ENCODE measurements at places on chromosomes 6 and 20.
A peak's percentile ranks its signal among the peaks of the same experiment; 100 is the strongest.

DNA sequence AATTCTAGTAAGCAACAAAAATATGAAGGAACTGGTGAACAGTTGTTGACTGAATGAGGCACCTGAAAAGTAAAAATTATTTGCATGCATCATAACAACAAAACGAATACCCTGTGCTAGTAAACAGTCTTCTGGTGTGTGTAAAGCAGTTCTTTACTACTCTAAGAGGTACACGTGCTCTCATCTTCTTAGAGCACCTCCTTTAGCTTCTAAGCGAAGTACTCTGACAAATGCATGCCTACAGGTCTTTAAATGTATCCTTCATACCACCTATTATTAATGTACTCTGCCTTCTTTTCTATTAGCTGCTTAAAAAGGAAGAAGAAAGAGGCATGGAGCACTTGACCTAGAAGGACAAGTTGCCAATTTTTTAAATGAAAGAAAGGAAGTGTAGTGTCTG lies 32.2 kb upstream of the MYB start:
- DNase-seq, result no peak

- no peak for DNase-seq
Measured at GRCh38 chr6:43934183-43934802, 164.3 kb downstream of the VEGFA start.

GRCh38 chr6:43823879-43824702 lies 54.1 kb downstream of the VEGFA start:
- no peak for DNase-seq

DNA sequence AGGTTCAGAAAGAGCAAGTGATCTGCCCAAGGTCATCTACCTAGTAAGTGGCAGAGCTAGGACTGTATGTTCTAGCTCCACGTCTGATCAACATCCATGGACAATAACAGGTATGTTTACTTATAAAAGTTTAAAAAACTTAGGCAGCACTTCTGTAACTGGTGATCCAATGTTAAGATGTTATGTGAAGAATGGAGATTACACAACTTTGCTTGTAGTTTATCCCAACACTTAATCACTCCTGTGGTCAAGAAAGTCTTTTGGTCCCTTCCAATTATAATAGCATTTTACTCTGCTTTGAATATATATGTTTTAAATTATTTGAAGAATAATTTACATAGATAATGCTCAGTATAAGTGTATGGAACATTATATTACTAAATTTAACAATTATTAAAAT lies 4.8 kb downstream of the FBXO30 start:
- no peak for DNase-seq

DNA sequence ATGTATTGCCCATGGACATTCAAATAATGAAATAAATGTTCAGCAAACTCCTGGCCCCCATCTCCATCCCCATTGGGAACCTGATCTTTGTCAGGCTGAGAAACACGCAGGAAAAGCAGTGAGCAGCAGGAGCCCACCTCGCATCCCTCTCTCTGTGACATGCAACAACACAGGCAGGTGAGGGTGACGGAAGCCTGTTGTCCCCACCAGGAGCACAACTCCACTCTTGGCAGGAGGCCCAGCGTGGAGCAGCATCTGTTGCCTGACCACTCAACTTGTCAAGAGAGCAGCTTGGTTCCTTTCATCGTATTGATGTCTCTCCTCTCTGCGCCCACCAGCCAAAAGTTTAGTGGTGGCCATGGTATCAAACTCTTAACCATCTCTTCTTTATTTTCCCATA lies 586.9 kb upstream of the ARID1B start:
- no peak for DNase-seq

DNA sequence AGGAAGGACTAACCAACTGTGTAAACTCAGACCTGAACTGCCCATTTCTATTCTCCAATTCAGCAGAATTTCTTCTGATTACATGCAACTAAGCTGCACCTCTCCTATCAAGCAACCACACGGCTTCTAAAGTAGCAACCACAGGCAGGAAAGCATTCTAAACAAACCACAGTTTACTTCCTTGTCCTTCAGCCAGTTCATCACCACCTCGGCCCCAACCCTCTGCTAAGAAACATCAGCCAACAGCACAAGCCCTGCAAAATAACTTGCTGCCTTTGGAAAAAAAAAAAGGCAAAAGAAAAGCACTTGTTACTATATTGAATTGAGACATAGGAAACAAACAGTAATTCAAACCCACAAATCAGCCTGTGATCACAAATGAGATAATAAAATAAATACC lies 140.3 kb downstream of the NFATC2 start:
- peak; percentile 70 for DNase-seq

- DNase-seq, result peak; percentile 61
Measured at GRCh38 chr6:155313602-155314091, 637 bp downstream of the TFB1M start.

DNA sequence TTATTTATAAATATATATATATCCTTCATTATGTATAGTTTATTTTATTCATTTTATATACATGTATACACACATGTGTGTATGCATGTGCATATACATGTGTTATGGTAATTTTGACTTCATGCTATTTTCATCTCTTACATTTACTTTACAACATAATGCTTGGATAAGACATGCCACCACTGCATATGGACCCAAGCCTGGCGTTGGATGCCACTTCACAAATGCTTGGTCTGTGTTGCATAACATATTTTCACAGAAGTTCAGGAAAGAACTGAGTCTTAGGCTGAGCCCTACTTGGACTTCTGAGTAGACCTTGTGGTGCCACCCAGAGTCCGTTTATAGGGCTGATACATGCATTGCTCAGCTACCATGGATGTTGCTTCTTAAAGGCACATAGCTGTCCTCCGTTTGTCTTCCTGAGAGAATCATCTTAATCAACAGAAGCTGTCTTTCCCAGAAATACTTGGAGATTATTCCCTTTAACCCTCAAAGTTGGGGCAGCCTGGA lies 337.8 kb downstream of the BTBD3 start:
- no peak for DNase-seq

DNA sequence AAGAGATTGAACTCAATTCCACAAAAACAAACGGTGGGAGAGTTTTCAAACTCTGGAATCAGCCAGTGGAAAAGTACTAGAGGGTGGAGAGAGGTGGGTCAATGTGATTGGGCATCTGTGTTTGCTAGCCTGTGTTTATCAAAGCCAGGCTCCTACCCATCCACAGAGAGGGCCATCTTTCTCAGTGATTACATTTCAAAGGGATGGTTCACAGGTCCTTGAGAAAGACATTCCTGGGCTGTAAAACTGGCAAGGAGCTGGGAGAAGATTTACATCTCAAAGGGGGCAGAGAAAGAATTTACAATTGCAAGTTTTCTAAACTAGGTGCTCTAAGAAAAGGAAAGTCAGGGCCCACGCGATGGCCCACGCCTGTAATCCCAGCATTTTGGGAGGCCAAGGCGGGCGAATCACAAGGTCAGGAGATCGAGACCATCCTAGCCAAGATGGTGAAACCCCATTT lies 146.8 kb upstream of the UST start:
- no peak for DNase-seq

GRCh38 chr6:20279051-20279450 lies 66.8 kb upstream of the MBOAT1 start:
- no peak for DNase-seq

- no peak for DNase-seq
Measured at GRCh38 chr6:56525974-56526789, 116.5 kb downstream of the DST start.

DNA sequence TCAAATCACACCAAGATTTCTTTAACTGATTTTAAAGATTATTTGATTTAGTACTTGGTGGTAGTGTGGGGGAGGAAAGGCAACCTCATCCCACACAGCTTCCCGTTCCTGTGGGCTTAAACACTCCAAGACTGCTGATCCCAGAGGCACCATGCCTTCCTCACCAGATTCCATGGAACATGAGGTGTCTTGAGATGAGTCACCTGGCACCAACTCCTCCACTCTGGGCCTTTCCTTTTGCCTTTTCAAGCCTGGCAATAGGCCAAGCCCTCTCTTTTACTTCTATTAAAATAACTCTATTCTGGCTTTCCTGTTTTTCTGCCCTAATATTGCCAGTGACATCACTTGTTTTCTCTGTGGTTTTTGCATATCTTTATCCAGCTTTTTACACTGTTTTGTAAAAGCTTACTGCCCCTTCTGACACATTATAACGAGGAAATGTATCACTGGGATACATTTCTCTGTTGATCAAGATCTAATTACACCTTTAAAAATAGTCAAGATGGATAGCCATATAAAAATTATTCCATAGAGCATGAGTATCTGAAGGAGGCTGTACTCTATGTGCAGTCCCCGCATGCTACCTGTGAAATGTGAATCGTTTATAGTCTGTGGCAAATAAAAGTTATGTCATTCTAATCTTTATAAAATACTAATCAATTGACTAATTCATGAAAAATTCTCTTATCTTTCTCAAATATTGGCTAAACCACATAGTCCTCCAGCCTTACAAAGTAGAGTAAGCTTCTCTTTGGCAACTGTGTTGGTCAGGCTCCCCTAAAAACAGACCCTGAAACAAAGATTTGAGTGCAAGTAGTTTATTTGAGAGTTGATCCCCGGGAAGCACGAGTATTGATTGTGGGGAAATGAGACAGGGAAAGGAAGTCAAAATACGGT lies 257.8 kb upstream of the KCNQ5 start:
- DNase-seq, result no peak

- DNase-seq, result no peak
Measured at GRCh38 chr20:57464642-57465211, 60.2 kb downstream of the CTCFL start.

DNA sequence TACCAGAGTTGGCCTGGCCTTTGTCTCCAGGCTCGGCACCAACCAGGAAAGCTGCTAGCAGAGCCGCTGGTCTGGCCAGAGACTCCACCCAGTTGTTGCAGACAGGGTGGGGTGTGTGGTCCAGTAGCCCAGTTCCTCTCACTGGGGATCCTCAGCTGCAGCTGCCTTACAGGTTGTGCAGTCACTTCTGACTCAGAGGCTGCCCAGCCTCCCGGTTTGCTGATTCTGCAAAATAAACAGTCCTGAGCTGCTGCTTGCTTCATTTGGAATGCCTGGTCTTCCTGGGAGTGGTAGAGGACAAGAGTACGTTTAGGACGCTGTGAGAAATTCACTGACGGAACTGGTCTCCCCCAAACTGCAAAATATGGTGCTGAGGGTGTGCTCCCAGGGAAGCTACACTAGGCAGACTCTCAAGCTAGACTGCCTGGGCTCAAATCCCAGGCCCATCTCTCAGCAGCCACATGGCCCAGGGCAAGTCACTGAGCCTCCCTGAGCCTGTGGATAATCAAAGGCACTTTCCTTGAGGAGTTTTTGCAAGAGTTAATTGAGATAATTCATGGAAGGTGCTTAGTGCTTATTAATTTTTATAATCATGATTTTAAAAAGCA lies 246.1 kb downstream of the TFAP2C start:
- DNase-seq, result no peak

DNA sequence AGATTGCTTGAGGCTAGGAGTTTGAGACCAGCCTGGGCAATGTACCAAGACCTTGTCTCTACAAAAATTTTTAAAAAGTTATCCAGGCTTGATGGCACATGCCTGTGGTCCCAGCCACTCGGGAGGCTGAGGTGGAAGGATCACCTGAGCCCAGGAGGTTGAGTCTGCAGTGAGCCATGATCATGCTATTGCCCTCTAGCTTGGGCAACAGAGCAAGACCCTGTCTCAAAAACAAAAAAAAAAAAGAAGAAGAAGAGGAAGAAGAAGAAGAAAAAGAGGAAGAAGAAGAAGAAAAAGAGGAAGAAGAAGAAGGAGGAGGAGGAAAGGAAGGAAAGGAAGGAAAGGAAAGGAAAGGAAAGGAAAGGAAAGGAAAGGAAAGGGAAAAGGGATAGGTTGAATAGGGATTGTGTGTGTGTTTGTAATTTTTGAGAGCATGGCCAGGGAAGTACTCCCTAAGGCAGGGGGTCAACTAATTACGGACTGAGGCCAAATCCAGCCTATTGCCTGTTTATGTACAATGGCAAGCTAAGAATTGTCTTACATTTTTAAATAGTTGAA lies 43.0 kb upstream of the ZNF217 start:
- no peak for DNase-seq

- DNase-seq, result no peak
Measured at GRCh38 chr6:25326126-25326525, 47.0 kb downstream of the CARMIL1 start.

DNA sequence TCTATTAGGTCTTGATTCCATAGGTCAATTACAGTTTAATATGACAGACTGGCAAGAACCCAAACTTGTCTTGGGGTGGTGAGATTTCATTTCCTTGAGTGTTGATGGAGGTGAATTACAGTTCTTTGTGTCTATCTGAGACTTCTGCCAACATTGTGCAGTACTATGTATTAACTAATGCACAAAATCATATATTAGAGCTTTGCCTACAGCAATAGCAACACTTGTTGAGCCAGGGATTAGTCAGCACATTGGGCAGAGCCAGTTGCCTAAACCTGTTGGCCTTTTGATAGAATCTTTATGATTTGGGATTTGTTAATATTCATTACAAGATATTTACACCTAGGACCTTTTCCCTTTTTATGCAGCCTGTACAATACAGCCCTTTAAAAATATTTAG lies 135.3 kb upstream of the CENPW start:
- no peak for DNase-seq

GRCh38 chr6:94367316-94367715 lies 948.0 kb upstream of the EPHA7 start:
- DNase-seq, result no peak

GRCh38 chr20:3861191-3861590 lies 14.6 kb downstream of the MAVS start:
- no peak for DNase-seq

DNA sequence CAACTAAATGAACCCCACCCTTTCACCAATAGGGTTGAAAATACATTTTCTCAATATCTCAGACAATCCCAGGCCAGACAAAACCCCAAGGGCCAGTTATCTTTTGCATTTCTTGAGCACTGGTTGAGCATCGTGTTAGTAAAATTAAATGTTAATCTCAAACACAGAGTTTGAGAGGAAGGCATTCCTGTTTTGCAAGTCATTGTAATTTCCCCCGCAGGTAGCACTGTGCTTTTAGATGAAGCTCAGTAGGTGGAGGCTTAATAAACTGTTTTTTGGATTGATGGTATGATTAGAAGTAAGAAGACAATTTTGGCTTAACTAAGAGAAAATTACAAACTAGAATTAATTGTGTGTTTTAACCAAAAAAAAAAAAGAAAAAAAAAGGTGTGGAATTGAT lies 998.6 kb upstream of the FLRT3 start:
- no peak for DNase-seq

GRCh38 chr6:14873101-14873500 lies 372.8 kb upstream of the JARID2 start:
- DNase-seq, result no peak

- DNase-seq, result no peak
Measured at GRCh38 chr6:152054441-152054840, 247.0 kb downstream of the ESR1 start.

- DNase-seq, result no peak
Measured at GRCh38 chr6:138406443-138406842, 2.4 kb downstream of the HEBP2 start.

GRCh38 chr6:81806793-81807565 lies 54.5 kb upstream of the TENT5A start:
- no peak for DNase-seq

GRCh38 chr20:13819885-13820645 lies 35.2 kb downstream of the NDUFAF5 start:
- peak; percentile 18 for DNase-seq
